Activated naive CD4-positive, alpha-beta T cell treated with anti-CD3 and anti-CD28 coated beads for 36 hours (primary cell): ENCODE measurements at places on chromosomes 2 and 18. TPM values are rescaled to one million over a fixed set of nuclear protein-coding genes. Genes with fewer than 3 reads are reported as not detected.
A peak's percentile ranks its signal among the peaks of the same experiment; 100 is the strongest.

DNA sequence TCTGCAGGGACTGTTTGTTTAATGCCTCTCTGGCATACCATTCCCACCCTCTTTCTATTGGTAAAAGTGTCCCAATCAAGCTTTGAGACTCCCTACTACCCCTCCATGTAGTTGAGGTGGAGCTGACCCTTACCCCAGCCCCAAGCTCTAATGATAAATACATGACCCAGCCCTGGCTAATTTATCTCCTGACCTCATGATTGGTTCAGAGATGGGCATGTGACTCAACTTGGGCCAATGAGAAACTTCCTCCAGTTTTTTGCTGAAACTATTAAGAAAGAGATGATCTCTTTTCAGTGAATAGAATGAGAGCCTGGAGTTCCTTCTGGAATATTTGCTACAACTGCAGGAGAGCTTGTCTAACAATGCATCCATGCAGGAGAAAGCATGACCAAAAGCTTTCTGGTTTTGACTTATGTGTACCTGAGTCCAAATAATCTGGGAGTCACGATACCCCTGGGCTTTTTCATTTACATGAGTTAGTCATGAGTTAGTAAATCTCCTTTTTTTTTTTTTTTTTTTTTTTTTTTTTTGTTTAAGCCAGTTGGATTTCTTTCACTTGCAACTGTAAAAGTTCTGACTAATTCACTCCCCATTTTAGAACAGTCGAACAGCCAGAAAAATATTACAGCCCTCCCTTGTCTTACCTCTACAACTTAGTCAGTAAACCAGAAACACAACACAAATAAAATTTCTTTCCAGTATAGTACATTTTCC lies 66.5 kb upstream of the TLK1 start:
- DNase-seq = no peak

DNA sequence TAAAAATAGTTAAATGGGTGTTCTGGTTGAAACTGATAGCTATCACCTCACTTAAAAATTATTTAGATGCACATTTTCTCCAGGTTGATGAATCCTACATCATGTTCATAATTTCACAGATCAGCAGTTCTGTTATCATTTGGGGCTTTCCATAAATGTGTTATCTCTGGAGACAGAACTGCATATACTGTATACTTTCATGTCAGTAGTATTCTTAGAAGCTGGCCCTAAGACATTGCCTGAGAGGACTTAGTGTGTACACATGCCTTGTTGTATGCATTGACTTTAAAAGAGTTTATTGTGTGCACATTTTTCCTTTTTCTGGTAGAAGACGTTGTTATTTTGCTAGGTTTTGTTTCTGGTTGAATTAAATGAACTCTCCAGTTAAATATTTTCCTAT lies 41.0 kb downstream of the PIK3C3 start:
- DNase-seq = no peak

DNA sequence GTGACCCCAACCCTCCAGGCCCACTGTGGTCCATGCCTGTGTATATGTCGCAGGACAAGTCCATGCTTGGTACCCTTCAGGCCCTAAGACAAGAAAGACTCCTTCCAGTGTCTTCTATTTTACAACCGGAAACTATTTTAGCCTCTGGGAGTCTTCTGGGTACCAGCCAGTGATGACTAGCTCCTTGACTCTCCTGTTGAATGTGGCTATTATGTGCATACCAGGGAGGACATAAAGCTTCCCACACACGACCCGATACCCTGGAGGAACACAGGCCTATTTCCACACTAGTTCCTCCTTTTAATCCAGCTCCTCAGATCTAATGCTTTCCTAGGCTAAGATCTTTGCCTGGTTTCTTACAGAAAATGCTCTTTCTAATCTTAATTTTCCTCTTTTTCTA lies 178.1 kb downstream of the NCKAP5 start:
- DNase-seq = no peak

DUSP2 gene
- 463 TPM for total RNA-seq

DNA sequence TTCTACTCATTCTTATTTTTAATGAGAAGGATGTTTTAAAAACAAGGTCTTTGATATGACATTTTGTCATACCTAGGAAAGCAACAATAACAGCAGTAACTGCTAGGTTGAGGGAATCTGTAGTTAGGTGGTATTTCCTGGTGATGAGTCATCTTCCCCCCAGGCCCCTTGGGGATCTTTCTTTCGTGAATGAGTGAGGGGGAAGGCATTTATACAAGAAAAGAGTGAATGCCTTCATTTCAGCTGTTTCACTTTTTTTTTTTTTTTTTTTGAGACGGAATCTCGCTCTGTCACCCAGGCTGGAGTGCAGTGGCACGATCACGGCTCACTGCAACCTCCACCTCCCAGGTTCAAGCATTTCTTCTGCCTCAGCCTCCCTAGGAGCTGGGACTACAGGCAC lies 108.6 kb downstream of the MAP4K4 start:
- peak; percentile 69 for DNase-seq

GRCh38 chr2:160028431-160029269 lies 33.8 kb downstream of the PLA2R1 start:
- DNase-seq = no peak
